ENCODE measurements at places on chromosomes 1 and 21. TPM values are rescaled to one million over a fixed set of nuclear protein-coding genes. Genes with fewer than 3 reads are reported as not detected.

DNA sequence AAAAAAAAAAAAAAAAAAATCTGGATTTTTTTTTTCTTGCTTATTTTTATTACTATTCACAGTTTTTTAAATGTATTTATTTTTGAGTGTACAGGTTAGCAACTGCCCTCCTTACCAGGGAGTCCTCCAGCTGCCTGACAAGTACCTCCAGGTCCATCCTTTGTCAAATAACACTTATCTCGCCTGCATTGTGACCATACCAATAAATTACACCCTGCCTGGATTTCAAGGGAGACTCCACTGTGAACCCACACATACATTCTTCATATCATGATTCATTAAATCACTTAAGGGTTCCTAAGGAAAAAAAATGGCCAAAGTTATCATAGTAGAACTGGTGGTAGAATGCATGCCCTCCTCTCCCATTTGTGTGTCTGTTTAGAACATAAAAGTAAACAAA lies 38.4 kb downstream of the EEIG2 start:
- H3K27me3 ChIP-seq, result no peaks in the 10 kb centered on the region
- no peak for DNase-seq
- peaks cover 7% of the 10 kb centered on the region for H3K36me3 ChIP-seq
- H3K4me1 ChIP-seq, result no peaks in the 10 kb centered on the region

GRCh38 chr1:115593365-115594259 lies 48.2 kb upstream of the VANGL1 start:
- H3K27ac ChIP-seq, result no peak overlapping the region
- H3K27me3 ChIP-seq, result no peaks in the 10 kb centered on the region
- H3K4me1 ChIP-seq, result no peaks in the 10 kb centered on the region
- no peak overlapping the region for H3K4me3 ChIP-seq

DNA sequence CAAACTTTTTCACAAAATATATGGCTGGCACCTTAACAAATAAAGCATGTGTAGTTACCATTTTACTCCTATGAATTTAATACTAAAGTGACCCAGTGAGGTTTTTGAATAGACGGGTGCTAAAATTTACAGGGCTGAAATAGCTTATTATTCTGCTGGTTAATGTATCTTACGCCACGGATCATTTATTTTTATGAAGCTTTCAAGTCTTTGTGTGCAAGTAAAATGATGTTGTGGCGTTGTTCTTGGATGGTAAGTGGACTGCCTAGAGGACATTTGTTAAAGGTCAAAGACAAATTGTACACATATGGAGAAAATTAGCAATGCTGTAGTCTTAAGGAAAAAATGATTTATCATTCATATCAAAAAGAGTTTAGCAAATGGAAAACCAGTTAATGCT lies 22.8 kb downstream of the INSL5 start:
- H3K27ac ChIP-seq, result no peak overlapping the region
- DNase-seq, result no peak
- no peaks in the 10 kb centered on the region for H3K27me3 ChIP-seq
- H3K4me3 ChIP-seq, result no peak overlapping the region

DNA sequence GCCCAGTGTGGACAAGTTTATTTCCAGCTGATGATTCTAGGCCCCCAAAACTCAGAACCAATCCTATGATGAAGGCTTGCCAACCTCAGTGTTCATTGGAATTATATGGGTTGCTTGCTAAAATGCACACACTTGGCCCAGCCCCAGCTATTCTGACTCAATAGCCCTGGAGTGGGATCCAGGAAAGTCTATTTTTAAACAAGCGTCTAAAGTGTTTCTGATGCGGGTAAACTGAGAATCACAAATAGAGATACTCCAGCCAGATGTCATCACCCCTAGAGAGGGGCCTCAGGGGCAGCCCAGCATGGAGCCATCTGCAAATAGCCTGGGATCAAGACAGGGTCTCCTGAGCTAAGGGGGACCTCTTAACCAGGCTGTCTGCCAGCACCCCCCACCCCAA lies 46.0 kb downstream of the PKP1 start:
- no peaks in the 10 kb centered on the region for H3K27me3 ChIP-seq
- H3K27ac ChIP-seq, result peak overlapping the region; percentile 33
- H3K36me3 ChIP-seq, result no peaks in the 10 kb centered on the region
- peaks cover 5% of the 10 kb centered on the region for H3K4me1 ChIP-seq
- DNase-seq, result peak; percentile 57

- DNase-seq, result no peak
- H3K27me3 ChIP-seq, result no peaks in the 10 kb centered on the region
- H3K36me3 ChIP-seq, result no peaks in the 10 kb centered on the region
- no peak overlapping the region for H3K27ac ChIP-seq
- peaks cover 6% of the 10 kb centered on the region for H3K4me1 ChIP-seq
- H3K4me3 ChIP-seq, result no peak overlapping the region
These were observed 185.6 kb downstream of the CLEC20A start for GRCh38 chr1:178311164-178311563.

- no peak for DNase-seq
- no peak overlapping the region for H3K4me3 ChIP-seq
- H3K27me3 ChIP-seq, result no peaks in the 10 kb centered on the region
- H3K27ac ChIP-seq, result no peak overlapping the region
These were observed 123.5 kb downstream of the PTPN14 start for GRCh38 chr1:214427871-214428277.

DNA sequence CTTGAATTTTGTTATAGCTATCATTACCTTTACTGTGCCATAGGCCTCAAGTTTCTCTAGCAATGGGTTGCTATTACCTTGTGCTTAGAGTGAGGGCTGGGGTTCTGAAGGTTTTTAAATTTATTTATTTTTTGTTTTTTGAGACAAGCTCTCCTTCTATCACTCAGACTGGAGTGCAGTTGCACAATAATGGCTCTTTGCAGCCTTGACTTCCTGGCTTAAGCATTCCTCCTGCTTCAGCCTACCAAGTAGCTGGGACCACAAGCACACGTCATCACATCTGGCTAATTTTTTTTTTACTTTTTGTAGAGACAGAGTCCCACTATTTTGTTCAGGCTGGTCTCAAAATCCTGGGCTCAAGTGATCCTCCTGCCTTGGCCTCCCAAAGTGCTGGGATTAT lies 41.5 kb downstream of the SNX27 start:
- no peak overlapping the region for H3K4me3 ChIP-seq
- H3K36me3 ChIP-seq, result peaks cover 7% of the 10 kb centered on the region
- peaks cover 33% of the 10 kb centered on the region for H3K4me1 ChIP-seq
- DNase-seq, result no peak
- peak overlapping the region; percentile 90 for H3K27ac ChIP-seq

DNA sequence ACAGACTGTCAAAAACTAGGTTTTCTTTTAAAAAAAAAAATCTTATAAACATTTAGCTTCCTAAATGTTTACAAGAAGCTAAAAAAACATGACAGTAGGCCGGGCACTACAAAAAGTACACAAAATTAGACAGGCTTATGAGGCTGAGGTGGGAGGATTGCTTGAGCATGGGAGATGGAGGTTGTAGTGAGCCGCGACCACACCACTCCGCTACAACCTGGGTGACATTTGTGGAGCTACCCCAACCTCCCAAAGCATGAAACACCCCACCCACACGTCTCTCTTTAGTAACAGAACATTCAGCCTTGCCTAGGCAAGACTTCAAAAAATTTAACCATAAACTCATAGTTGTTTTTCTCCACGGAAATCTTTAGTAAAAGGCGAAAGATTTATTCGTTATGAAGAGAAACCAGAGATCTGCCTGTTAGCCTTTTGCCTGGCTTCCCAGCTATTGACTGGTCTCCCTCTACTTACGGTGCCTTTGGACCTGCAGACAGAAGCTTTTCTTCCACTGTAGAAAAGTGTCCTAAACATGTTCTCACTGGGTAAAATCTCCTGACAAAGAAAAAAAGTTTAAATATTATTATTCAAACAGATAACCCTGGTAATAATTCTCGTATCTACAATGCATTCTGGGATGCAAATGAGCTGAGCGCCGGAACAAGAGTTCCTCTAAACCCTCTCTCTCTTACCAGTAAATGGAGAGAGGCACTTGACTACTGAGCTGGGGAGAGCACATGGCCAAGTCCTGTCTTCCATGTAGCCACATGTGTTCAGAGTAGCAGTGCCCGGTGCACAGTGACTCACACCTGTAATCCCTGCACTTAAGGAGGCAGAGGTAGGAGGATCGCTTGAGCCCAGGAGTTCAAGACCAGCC lies 9.2 kb downstream of the RNU5D-1 start:
- DNase-seq, result no peak
- H3K4me1 ChIP-seq, result peaks cover 32% of the 10 kb centered on the region
- H3K36me3 ChIP-seq, result no peaks in the 10 kb centered on the region
- peak overlapping the region; percentile 58 for H3K27ac ChIP-seq
- no peak overlapping the region for H3K4me3 ChIP-seq
- H3K27me3 ChIP-seq, result peaks cover 8% of the 10 kb centered on the region

GRCh38 chr21:17390569-17390968 lies 122.3 kb upstream of the CXADR start:
- no peaks in the 10 kb centered on the region for H3K36me3 ChIP-seq
- H3K4me3 ChIP-seq, result no peak overlapping the region
- DNase-seq, result no peak
- H3K27me3 ChIP-seq, result no peaks in the 10 kb centered on the region
- no peaks in the 10 kb centered on the region for H3K4me1 ChIP-seq

GRCh38 chr1:109632671-109633346 lies 13.2 kb downstream of the AMPD2 start:
- H3K27me3 ChIP-seq, result no peaks in the 10 kb centered on the region
- H3K4me1 ChIP-seq, result peaks cover 7% of the 10 kb centered on the region
- DNase-seq, result no peak
- H3K27ac ChIP-seq, result no peak overlapping the region

- H3K4me1 ChIP-seq, result no peaks in the 10 kb centered on the region
- DNase-seq, result no peak
- H3K4me3 ChIP-seq, result no peak overlapping the region
These were observed 38.0 kb upstream of the EPS8L3 start for GRCh38 chr1:109801791-109802135.

DNA sequence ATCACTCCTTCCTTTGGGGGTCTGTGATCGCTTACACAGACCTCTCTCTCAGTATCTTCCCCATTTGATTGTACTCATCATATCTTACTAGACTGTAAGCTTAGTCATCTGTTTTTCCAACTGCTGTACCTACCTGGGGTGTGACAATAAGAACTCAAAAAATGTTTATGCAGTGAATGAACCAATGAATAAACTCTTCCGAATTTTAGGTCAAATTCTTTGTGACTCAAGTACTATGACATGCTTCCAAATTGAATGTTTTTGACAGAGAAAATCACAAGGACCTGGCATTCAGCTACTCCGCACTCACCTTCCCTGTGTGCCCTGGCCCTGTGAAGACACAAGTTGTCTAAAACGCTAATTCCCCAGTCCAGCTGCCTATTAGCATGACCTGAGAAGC lies 42.1 kb downstream of the TMCO4 start:
- no peaks in the 10 kb centered on the region for H3K27me3 ChIP-seq
- no peaks in the 10 kb centered on the region for H3K36me3 ChIP-seq
- H3K27ac ChIP-seq, result no peak overlapping the region
- no peak overlapping the region for H3K4me3 ChIP-seq

DNA sequence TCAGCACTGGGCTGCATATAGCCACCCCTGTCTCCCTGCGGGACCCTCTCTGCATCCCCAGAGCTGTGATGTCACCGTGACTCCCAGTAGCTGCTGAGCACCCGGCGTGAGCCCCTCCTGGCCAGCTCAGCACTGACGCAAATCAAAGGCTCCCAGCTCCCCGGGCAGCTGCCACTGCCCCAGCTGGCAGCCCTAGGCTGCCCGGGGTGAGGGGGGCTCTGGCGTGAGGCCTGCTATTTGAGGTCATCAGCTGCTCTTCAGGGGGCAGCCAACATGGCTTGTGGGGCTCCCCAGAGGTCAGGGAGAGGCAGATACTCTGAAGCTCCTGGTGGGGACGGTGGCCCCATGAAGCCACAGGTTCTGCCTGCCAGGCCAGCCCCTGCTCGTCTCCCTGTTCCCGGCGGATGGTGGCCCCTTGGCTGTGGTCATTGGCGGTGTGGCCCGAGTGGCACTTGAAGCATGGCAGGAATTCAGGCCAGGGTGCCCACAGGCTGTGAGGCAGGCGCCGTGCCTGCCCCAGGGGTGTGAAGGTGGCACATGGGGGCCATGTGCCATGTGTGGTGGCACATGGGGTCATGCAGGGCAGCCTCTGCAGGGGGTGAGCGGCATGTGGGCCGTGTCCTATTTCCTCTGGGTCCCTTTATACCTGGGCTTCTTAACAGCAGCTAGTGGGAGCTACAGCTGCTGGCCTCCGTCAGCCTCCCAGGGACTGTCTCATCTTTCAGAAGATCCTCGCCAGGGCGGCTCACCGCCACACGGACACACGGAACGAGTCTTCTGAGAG lies 85.4 kb downstream of the SIK1 start:
- no peak overlapping the region for H3K27ac ChIP-seq
- H3K4me1 ChIP-seq, result no peaks in the 10 kb centered on the region
- no peak for DNase-seq
- no peak overlapping the region for H3K4me3 ChIP-seq

Gene ETNK2
- polyA plus RNA-seq, result 13.2 TPM

Gene GPR161
- 29.3 TPM for polyA plus RNA-seq

Gene SIK1
- polyA plus RNA-seq, result 6.5 TPM

Gene LHX8
- polyA plus RNA-seq, result not detected

Gene CNKSR1
- 18.8 TPM for polyA plus RNA-seq

Gene PIK3C2B
- polyA plus RNA-seq, result 46.9 TPM

Gene MYBPHL
- polyA plus RNA-seq, result 0.27 TPM

Measured in left lung (tissue), 14 donors.